Sigmoid colon (tissue), 7 donors: ENCODE measurements at places on chromosomes 2 and 18. TPM values are rescaled to one million over a fixed set of nuclear protein-coding genes. Genes with fewer than 3 reads are reported as not detected.

CDK15 gene
- 0.49 TPM for total RNA-seq

PROM2 gene
- 1.1 TPM for total RNA-seq

DNA sequence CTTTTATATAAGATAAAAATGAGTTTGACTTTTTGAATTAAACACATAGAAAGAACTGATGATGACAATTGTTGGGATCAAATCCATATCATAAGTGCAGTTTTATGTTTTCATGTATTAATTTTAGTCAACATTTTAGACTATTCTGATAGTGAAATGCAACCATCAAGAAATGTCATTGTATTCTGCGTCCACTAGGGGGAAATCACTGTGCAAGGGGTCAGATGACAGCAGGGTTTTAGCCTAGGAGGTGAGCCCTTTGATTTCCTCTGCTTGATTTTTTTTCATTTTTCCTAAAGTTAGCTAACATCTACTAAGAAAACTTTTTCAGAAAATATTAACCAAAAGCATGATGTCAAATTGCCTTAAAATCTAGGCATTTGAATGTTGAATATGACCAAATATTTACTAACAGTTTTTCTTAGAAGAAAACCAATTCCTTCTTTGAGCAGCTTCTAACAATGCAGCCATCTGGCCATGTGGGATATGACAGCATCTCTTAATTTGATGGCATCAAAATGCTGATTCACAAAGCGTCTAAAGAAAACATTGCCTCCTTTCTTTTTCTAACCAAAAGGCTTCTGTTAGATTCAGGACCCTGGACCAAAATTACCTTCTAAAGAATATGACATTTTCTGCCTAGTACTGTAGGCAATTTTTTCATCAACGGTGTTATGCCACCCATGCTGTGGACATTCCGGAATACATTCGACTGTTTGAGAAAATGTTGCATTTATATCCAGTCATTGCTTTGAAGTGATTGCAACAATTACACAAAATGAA lies 141.5 kb downstream of the SPHKAP start:
- no peak for DNase-seq

GRCh38 chr2:12251749-12252148 lies 465.0 kb upstream of the TRIB2 start:
- DNase-seq: no peak

- DNase-seq: no peak
Observed at GRCh38 chr2:158489366-158490112, 32.8 kb downstream of the PKP4 start.

DNA sequence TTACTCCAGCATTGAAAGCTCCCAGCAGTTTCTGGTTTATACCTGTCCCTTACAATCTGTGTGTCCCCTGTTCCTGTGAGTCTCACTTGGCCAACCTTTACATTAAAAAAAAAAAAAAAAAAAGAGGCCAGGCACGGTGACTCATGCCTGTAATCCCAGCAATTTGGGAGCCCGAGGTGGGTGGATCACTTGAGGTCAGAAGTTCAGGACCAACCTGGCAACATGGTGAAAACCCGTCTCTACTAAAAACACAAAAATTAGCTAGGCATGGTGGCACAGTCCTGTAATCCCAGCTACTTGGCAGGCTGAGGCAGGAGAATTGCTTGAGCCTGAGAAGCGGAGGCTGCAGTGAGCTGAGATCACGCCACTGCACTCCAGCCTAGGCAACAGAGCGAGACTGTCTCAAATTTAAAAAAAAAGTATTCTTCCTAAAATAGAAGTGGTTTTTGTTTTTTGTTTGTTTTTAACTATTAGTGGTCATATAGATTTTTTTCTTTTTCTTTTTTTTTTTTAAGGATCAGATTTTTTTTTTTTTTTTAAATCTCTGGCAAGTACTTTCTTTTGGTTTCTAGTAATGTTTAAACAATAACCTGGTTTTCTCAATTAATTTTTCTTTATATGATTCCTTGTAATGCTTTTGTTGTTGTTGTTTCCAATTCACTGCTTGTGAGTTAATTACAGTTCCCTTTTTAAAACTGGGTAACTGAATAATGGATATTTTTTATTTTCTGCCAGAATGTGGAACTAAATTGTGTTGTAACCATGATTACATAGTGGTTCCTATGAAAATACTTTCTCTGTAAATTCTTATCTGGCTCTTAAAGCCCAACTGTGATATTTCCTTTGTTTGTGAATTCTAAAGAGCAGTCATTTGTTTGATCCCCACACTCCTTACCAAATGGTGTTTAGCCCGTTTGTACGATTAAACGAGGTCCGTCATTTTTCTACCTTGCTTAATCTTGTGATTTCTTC lies 116.8 kb downstream of the CTAGE1 start:
- DNase-seq: no peak

DNA sequence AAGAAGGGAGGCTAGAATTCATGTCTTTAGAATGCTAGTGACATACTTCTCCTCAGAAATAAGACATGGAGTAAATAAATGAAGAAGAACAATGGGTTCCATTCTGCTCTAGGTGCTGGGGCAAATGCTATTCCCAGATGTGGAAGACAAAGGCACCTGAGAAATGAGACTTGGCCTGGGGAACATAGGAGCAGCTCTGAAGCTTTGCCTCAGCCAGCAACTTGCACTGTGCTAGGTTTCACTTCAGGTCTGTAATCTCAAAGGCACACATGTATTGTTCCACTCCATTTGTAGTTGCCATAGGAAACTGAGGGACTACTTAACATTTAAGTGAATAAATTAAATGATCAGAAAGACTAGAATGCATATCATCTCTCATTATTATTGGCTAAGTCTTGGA lies 538.9 kb upstream of the REG3G start:
- no peak for DNase-seq
